Fibroblast of mammary gland (primary cell): ENCODE measurements at places on chromosomes 5 and 9.

GRCh38 chr9:37191403-37192089 is 71.2 kb downstream of the ZCCHC7 start:
- no peak for DNase-seq

GRCh38 chr5:103909391-103909790 is 346.8 kb upstream of the NUDT12 start:
- DNase-seq = no peak

DNA sequence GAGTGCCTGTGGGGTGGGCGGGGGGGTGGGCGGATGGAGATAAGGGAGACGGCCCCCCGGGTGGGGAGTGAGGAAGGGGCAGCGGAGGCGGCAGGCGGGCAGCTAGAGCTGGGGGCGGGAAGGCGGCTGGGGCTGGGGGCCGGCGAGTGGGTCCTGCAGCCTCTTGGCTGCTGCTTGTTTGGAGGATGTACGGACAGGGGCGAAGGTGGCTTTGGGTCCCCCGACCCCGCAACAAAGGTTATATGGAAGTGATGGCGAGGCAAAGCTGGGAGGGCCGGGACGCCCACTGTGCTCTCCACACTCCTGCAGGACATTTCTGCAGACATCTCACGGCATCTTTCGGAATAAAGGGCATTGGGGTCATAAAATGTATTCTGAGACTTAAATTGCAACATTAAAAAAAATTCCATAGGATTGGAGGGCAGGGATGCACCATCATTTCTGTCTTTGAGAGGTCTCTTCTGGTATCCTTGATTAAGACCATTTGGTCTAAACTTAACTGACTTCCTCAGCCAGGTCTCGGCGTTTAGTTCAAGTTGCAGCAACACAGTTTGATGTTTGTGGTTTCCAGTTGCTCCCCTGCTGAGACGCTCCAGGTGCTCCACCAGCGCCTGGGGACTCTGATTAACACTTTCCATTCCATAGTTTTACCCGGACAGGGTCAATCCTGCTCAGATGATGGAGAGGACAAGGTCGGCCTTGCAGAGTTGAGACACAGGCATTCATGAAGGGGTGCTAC is 101.6 kb upstream of the SSBP2 start:
- peak; percentile 66 for DNase-seq

- peak; percentile 56 for DNase-seq
Measured at GRCh38 chr5:98474782-98475181, 298.7 kb upstream of the RGMB start.

- peak; percentile 83 for DNase-seq
Measured at GRCh38 chr5:121199216-121199999, 652.3 kb upstream of the FTMT start.

- DNase-seq = peak; percentile 16
Measured at GRCh38 chr5:81021486-81021885, 61.3 kb downstream of the RASGRF2 start.

DNA sequence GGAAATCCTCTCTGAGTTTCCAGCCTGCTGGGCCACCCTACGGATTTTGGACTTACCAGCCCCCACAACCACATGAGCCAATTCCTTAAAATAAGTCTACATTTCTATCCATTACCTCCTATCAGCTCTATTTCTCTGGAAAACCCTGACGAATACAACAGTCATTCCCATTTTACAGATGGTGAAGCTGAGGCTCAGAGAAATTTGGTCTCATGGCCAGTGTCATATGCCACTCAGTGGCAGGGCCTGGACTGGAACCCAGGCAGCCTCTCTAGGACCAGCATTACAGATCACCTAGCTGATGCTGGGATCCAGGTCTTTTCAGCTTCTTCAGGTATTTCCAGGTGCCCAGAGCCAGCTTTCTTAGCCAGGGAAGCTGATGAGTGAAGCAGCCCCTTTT is 45.0 kb upstream of the SH3PXD2B start:
- no peak for DNase-seq

- DNase-seq = no peak
Measured at GRCh38 chr5:1162751-1163150, 38.6 kb upstream of the SLC6A19 start.

GRCh38 chr9:93891549-93892310 is 63.4 kb downstream of the BARX1 start:
- no peak for DNase-seq

GRCh38 chr5:168327019-168327421 is 35.6 kb downstream of the WWC1 start:
- peak; percentile 53 for DNase-seq

- DNase-seq = no peak
Measured at GRCh38 chr5:150398722-150399523, 13.8 kb downstream of the CD74 start.

GRCh38 chr9:97354637-97355036 is 47.2 kb downstream of the CCDC180 start:
- DNase-seq = no peak

DNA sequence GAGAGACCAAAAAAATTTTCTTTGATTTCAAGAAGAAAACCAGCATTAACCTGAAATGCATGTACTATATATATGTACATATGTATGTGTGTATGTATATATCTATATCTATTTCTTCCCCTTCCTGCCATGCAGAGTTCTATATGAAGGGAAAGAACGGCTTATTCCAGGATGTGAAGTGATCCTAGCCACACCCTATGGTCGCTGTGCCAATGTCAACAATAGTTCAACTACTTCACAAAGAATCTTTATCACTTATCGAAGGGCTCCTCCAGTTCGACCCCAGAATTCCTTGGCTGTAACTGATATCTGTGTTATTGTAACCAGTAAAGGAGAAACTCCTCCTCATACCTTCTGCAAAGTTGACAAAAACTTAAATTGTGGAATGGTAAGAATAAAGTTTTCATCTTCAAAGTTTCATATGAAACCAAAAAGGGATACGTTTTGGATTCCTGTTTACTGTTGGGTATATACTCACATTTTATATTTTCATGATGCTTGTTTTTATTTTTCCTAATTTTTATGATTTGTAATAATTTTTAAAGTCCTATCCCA is 56.2 kb downstream of the DENND4C start:
- DNase-seq = peak; percentile 42

- no peak for DNase-seq
Measured at GRCh38 chr5:38871058-38871605, 25.3 kb downstream of the OSMR start.

DNA sequence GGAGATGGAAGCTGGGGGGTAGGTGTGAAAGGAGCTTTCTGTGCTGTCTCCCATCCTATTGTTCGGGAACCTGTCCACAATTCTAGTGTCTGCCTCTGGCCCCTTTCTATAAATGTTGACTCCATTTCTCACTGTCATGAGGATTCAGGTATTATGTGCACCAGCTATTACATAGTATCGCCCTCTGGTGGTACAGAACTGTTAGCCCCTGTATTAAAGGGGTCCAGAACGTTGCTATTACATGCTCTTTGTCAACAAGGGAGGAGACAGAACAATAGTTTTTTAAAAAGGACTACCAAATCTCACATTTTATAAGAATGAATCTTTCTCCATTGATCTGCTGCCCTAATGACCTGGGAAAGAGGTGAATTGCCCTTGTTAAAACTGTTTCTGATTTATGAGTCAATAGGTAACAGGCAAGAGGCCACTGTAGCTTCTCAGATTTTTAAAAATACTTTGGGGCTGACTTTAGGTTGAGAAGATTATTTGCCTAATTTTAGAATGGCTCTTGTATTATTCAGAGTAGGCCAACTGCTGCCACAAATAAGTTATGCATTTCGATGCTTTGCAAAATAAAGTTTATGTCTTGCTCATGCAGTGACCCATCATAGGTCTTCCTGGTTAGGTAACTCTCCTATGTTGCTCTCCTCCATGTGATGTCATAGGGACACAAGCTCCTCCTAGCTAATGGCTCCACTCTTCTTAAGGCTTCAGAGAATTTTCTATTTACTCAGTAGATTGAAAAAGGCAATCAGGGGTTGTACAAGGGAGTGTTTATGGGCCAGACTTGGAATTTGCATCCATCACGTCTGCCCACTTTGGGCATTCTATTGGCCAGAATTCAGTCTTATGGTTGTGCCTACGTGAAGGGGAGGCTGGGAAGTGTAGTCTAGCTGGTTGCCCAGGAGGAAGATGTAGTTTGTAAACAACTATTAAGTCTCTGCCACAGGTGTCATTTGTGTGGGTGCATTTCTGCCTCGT is 20.8 kb downstream of the DCANP1 start:
- peak; percentile 59 for DNase-seq

DNA sequence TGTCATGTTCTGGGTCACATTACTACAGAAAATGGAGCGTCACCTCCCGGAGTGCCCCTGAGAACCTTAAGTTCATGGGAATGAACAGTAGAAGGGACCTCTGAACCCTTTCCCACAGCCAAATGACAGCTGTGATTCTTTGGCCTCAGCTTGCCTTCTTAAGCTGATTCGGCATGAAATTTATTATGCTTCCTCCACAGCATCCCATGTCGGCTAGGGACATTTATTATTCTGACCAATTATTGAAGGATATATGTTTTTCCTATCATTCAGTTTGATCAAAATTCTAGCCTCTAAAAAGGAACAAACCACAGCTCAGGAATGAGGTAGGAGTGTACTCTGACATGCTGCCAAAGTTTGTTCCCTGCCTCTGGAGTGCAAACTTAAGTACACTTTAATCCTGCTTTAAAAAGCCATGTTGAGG is 440.6 kb downstream of the CETN3 start:
- peak; percentile 75 for DNase-seq

GRCh38 chr5:59186623-59187022 is 603.7 kb downstream of the RAB3C start:
- peak; percentile 27 for DNase-seq

- no peak for DNase-seq
Measured at GRCh38 chr9:136026266-136026942, 65.2 kb upstream of the UBAC1 start.

DNA sequence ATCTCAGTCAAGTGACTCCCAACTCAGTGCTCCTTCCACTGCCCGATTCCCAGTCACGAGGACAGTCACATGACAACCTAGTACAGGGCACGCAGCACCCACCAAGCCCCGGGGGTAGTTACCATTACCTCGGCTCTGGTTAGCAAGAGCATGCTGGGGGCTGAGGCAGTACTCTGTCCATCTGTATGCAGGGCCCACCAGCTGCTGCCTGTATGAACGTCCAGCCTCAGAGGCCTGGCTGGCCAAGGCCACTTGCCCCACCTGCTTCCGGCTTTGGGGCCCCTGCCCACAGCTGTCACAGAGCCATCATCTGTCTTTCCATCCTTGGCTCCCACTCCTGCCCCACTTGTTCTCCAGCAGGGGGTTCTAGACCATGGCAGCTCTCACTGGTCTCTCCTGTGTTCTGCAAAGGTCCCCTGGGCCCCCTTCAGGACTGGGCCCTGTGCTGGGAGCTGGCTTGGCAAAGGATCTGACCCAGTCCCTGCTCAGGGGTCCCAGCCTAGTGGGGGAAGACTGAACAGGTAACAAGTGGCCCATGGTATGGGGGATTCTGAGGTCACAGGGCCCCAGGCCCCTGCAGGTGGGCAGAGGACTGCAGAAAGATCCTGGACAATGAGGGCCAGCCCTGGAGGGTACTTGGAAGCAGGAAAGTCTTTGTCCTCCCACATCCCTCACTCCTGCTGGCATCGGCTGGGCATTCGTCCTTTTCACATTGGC is 3.3 kb downstream of the RPL35 start:
- DNase-seq = no peak

DNA sequence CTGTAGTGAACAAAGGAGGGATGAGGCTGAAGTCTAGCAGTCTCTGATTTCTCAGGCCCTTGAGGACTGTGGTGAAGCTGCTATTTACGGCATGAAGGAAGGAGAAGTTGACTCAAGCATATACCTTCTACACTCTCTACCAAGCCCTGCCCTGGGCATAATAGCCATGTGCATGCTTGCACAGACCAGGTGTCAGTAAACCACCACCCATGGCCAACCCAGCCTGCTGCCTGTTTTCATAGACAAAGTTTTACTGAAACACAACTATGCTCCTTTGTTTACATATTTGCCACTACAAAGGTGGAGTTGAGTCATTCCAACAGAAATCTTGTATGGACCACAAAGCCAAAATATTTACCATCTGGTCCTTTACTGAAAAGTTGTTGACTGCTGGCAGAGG is 126.9 kb downstream of the PAPPA start:
- no peak for DNase-seq

DNA sequence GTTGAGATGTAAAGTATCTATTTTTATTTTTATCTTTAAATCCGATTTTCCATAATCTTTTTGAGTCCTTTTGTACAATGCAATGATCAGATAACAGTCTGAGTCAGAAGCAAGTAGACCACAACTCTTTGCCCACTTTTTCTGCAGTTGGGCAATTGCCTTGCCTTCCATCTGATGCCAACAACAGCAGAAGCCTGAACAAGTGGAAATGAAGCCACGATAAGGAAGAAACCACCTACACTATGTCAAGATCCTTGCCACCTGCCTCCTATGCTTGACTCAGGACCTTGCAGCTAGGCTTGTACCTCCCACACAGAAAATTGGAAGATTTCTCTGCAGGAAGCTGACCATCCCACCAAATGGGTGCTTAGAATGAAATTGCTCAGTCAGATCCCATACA is 78.6 kb downstream of the ANXA1 start:
- DNase-seq = no peak
